ENCODE measurements at places on chromosomes 4 and X. TPM values are rescaled to one million over a fixed set of nuclear protein-coding genes. Genes with fewer than 3 reads are reported as not detected.

DNA sequence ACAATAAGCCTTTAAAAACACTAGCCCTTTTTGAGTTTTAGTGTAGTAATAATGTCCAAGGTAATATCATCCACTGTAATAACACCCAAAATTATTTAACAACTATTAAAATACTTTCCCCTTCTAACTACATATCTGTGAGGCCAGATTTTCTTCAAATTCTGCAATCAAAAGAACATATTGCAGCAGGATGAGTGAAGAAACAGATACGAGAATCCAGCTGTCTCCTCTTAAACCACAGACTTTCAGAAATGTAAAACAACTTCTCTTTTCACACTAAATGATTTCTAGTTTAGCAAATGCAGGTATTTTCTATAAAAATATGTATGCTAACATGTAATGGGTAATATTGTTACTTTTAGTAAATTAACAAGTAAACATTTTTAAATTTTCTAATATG, 148.9 kb downstream of the PRDM5 start:
- no peak for DNase-seq

GRCh38 chr4:99735822-99736221, 78.2 kb upstream of the C4orf54 start:
- no peak for DNase-seq

GRCh38 chr4:83370640-83370906, 35.9 kb upstream of the HPSE start:
- DNase-seq: no peak

GRCh38 chr4:3676196-3676595, 90.0 kb upstream of the ADRA2C start:
- no peak for DNase-seq

GRCh38 chrX:129497146-129497843, 26.0 kb downstream of the SMARCA1 start:
- DNase-seq: no peak

- no peak for DNase-seq
Measured at GRCh38 chr4:531076-531475, 32.1 kb downstream of the PIGG start.

DNA sequence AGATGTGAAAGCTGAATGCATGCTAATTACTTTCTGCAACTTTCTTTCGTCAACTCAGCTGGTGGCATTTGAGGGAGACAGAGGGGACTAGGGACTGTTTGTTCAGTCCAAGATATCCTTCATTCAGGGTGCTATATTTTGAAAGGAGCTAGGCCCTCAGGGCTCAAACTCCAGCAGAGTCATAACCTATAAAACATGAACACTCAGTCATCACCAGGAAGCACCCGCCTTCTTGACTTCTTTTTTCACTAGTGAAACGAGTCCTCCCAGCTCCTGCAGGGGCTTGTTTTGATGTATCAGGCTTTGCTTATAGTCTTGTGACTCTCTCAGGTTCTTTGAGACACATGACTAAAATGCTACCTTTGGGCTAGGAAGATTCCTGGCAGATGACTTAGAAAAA, 230.6 kb downstream of the PCDH7 start:
- DNase-seq: no peak

DNA sequence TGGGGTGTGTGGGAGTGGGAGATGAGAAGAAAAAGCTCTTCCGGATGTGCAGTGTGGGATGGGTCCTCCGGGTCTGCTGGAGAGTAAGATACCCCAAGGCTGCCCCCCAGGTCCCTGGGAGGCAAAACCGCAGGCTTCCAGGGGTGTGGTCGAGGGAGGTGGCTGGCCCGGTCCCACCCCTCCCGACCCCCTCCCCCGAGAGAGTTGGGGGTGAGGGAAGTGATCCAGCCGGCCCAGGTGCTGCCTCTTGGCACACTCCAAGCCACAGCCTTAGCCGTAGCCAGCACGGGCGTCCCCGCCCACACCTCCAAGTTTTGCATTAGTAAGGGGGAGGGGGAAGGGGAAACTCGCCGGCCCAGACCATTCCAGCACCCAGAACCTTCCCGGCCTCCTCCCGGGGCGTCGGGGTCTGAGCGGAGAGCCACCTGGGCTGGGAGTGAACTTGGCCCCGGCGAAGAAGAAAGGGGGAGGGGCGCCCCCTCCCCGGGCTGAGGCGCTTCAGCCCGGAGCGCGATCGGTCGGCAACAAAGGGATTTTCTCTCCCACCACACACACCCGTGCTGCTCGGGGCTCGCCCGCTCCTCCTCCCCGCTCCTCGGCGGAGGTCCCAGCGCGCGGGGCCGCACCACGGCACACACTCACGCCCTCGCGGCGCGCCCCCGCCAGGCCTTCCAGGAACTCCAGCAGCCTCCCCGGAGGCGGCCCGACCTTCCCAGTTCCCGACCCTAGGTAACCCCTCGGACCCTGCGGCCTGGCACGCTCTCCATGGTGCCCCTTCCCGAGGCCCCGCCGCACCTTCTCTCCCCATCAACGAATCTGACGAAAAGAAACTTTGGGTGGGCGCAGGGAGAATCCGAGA, 14.4 kb downstream of the BCOR start:
- DNase-seq: no peak

GRCh38 chr4:141391771-141392170, 171.1 kb downstream of the ZNF330 start:
- no peak for DNase-seq

DNA sequence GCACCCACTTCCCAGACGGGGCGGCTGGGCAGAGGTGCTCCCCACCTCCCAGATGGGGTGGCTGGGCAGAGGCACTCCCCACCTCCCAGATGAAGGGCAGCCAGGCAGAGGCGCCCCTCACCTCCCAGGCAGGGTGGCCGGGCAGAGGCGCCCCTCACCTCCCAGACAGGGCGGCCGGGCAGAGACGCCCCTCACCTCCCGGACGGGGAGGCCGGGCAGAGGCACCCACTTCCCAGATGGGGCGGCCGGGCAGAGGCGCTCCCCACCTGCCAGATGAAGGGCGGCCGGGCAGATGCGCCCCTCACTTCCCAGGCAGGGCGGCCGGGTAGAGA, 61.2 kb downstream of the UPRT start:
- no peak for DNase-seq

DNA sequence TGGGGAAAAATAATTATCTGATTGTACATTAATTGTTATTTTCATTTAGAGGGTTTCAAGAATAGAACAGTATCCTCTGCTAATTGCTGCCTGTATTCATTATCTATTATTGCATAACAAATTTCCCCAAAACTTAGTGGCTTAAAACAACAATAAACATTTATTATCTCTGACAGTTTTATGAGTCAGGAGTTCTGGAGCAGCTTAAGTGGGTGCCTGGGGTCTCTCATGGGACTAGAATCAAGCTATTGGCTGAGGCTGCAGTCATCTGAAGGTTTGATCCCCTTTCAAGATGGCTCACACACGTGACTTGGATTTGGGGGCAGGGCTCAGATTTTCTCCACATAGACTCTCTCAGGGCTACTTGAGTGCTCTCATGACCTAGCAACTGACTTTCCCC, 98.1 kb upstream of the JADE1 start:
- no peak for DNase-seq

DNA sequence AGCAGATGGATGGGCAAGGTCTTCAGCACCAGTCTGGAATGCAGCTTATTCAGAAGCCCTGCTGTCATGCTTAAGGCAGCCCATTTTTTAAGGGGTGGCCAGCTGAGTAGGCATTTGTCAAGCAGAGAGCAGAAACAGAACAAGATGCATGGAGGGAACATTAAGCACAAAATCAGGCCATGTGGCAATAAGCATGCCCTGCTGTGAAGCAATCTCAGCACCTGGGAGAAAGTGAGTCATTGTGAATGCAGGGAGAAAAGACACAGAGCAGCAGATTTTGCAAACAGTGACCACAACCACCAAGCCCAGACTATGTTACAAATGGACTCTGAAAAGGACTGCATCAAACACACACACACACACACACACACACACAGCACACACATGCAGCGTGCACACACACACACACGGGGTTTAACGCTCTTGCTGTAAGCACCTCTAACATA, 94.1 kb upstream of the GALNT7 start:
- DNase-seq: no peak

DNA sequence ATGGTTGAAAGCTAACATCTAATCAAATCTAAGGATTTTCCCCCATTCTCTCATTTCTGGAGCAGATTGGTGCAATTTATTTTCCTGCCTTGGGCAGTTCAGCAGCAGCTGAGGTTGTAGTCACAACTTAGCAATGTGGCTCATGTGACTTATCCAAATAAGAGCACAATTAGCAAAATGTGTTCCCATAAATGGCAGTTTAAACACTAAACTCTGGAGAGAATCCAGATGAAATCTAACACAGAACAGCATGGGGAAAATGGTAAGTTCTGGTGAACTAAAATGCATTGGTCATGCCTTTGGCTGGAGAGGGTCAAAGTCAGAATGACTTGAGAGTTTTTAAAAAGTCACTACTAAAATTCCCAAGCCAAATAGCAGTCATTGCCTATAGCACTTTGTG, 422.6 kb upstream of the DIPK2B start:
- no peak for DNase-seq

GRCh38 chrX:19746919-19747651, 140.3 kb downstream of the SH3KBP1 start:
- DNase-seq: no peak

DNA sequence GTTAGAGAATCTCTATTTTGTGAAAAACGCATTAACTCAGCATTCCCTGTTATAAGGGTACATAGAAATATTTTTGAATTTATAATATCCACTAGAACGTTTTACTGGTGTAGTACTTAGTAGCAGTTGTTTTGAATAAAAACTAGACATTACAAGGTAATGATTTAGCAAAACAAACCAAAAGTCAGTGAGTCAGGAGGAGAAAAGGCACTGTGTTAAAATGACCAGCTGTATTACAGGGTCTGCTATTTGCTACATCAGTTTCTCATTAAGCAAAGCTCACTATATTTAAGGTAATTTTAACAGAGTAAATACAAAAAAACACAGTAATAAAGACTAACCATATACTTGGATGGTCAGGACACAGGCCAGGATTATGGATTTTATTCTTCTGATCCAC, 152.8 kb downstream of the RASL11B start:
- no peak for DNase-seq

DNA sequence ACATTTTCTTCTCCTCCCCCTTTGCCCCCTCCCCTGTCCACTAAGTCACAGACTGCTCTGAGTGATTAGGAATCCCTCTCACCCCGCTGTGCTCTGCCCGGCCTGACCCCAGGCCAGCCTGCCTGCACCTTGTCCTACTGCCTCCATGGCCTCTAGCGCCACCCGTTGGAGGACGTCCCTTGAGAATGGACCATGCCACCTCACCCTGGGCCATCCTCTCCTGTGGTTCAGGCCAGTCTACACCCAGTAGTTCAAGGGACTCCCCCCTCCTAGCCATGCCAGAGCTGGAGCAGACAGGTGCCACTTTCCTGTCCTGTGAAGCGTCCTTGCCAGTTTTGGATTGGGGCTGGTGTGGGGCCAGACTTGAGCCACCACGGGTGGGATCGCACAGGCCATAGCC, 9.7 kb upstream of the IRAK1 start:
- no peak for DNase-seq

- DNase-seq: no peak
Measured at GRCh38 chr4:158122501-158122900, 50.3 kb downstream of the GASK1B start.

GRCh38 chrX:101605146-101605545, 12.7 kb downstream of the ARMCX6 start:
- DNase-seq: no peak

DNA sequence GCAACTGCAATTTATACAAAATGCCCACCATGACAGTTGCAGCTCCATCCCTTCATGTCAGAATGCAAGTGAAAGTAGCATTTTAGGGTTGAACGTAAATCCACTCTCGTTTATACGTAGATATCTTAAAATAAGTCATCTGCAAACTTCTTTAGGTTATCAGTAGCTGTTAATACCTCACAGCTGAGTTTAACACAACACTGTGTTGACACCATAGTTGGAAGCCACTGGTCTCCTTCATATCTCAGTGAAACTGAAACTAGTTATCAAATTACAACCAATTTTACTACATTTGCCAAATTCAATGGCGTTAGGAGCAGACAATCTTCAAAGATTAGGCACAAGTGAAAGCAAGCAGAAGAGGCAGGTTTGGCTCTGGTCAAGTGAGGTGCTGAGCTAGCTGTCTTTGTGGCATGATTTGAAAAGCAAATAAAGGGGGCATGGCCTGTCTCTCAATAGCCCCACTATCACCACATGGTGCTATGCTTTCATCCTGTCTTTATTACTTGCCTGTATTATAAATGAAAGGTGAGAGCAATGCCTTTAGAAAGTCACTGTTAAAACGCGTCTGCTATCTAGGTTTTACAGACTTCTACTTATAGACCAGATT, 12.3 kb downstream of the PPP3CA start:
- DNase-seq: no peak

- no peak for DNase-seq
Measured at GRCh38 chrX:120726294-120726693, 96.4 kb upstream of the C1GALT1C1 start.

DNA sequence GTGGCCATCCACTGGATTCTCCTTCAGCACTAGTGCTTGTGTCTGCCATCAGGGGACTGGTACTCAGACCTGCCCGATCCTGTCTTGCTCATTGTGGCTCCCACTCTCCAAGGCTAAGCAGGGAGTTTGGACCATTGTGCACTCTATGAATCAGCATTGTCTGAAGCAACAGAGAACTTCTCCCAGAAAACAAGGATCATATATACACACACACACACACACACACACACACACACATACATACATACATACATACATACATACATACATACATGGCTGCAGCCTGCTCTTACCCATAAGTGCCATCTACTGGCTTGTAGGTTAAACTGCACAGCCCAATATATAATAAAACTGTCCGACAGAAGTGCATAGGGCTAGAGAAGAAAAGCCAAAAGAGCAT, 345.3 kb upstream of the LCORL start:
- no peak for DNase-seq

DNA sequence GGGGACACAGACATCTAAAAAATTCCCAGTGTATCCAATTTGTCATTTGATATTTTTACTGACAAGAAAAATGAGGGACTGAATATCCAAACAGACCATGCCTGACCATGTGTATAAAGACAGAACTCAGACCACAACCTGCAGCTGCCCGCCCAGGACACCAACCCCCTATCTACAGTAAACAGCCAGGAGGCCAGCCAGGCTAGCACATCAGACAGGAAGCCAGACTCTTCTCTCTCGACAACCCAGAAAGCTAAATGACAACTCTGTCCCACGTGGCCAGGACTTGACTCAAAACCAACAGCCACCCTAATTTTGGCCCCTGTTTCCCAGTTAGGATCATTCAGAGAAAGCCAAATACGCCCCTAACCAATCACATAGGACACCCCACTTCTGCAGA, 15.1 kb downstream of the AFAP1 start:
- no peak for DNase-seq

DNA sequence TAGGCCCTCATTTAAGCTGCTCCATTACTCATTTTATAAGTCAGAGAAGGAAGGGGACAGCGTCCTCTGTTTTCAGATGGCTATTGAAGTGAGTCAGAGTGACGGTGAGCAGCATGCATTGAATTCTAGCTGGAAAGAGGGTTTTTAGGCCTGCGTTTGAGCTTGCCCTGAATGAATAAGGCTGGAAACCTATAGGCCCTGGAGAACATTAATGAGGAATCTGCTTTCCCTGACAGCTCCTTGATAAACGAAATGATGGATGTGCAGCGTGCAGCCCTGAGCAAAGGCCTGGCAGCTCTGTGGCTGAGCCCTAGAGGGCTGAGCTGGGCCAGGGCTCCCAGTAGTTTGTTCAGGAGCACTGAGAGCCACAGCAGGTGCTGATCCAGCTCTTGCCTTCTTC, 33.4 kb downstream of the TBL1X start:
- no peak for DNase-seq

PCDH11X gene
- not detected for total RNA-seq

GPC3 gene
- 0.24 TPM for total RNA-seq

PRSS12 gene
- not detected for total RNA-seq

F11 gene
- total RNA-seq: not detected

KLB gene
- total RNA-seq: not detected

CT45A10 gene
- not detected for total RNA-seq

KLHL15 gene
- 10.3 TPM for total RNA-seq

HSD17B11 gene
- 12.7 TPM for total RNA-seq
